A375 (cell line): ENCODE measurements at places on chromosomes 6 and 20. TPM values are rescaled to one million over a fixed set of nuclear protein-coding genes. Genes with fewer than 3 reads are reported as not detected.

Gene ZNF343
- 13.9 and 18.5 TPM in 2 replicates for total RNA-seq

Gene MRPS18A
- total RNA-seq = 69.4 and 79.6 TPM in 2 replicates

Gene PRICKLE4
- total RNA-seq = not detected in 2 replicates

Gene MOXD1
- total RNA-seq = 3.6 and 4.1 TPM in 2 replicates

Gene CD24
- 0.16 TPM in 1 of 2 replicates, not detected in the other for total RNA-seq

Gene SAMD5
- 0.11 and 0.19 TPM in 2 replicates for total RNA-seq

Gene MYLK4
- 0.15 and 0.19 TPM in 2 replicates for total RNA-seq

Gene ZBP1
- total RNA-seq = not detected in 2 replicates

Gene EIF6
- 368 and 379 TPM in 2 replicates for total RNA-seq

Gene OR5V1
- total RNA-seq = not detected in 2 replicates

Gene BRD2
- total RNA-seq = 171 and 216 TPM in 2 replicates

Gene PARD6B
- 2.4 and 2.9 TPM in 2 replicates for total RNA-seq

Gene TCP11
- total RNA-seq = not detected in 2 replicates

Gene ATF6B
- total RNA-seq = 15.8 and 22.7 TPM in 2 replicates

Gene TRERF1
- 2.0 and 2.4 TPM in 2 replicates for total RNA-seq

Gene HCRTR2
- total RNA-seq = not detected in 2 replicates

Gene HAO1
- 0.08 TPM in 1 of 2 replicates, not detected in the other for total RNA-seq

Gene GPR63
- total RNA-seq = 0.69 and 0.72 TPM in 2 replicates

Gene PRKN
- total RNA-seq = 1.8 and 5.1 TPM in 2 replicates

Gene FOXQ1
- total RNA-seq = not detected in 2 replicates

Gene PPIL4
- 17.9 and 23.5 TPM in 2 replicates for total RNA-seq

Gene BCAS1
- not detected in 2 replicates for total RNA-seq

Gene GTSF1L
- total RNA-seq = not detected in 2 replicates

Gene SIRPB1
- total RNA-seq = 3.7 and 4.5 TPM in 2 replicates

Gene SLC26A8
- total RNA-seq = not detected in 2 replicates

Gene SAMD10
- total RNA-seq = 1.7 and 1.9 TPM in 2 replicates

Gene BTNL2
- not detected in 2 replicates for total RNA-seq

Gene TINAG
- total RNA-seq = not detected in 2 replicates

Gene EPHA7
- 3.6 and 5.9 TPM in 2 replicates for total RNA-seq

Gene NMBR
- total RNA-seq = not detected in 2 replicates

Gene PKIB
- 1.4 and 2.3 TPM in 2 replicates for total RNA-seq
